ENCODE measurements at places on chromosomes 6 and 20. TPM values are rescaled to one million over a fixed set of nuclear protein-coding genes. Genes with fewer than 3 reads are reported as not detected.

The CALHM4 gene
- total RNA-seq, result not detected

The BMP5 gene
- total RNA-seq, result not detected

DNA sequence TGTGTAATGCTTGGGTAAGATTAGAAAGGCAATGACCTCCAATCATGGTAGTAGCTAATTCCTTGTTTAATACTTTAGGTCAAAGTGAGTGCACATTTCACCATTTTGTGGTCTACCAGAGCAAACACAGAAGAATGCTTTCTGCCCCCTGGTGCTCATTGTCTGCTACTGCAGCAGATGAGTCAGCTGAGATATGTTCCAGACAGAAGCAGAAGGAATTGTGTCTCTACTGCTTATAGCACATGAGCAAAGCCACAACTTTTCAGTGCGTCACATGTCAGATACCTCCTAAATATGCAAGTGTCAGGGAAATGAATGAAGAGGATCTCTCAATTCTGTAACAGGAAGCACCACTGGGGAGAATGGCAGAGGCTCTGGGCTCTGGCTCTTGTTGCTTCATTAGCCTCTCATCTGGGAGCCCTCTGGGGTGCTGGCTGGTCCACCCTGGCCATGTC, 308.9 kb downstream of the ALDH8A1 start:
- peaks cover 4% of the 10 kb centered on the region for H3K4me1 ChIP-seq
- no peaks in the 10 kb centered on the region for H3K36me3 ChIP-seq
- H3K27me3 ChIP-seq, result no peaks in the 10 kb centered on the region
- peak; percentile 78 for DNase-seq

- H3K27me3 ChIP-seq, result no peaks in the 10 kb centered on the region
- H3K36me3 ChIP-seq, result peaks cover 39% of the 10 kb centered on the region
- DNase-seq, result no peak
- no peaks in the 10 kb centered on the region for H3K4me1 ChIP-seq
- no peak overlapping the region for H3K4me3 ChIP-seq
Observed at GRCh38 chr6:85565736-85566135, 27.9 kb downstream of the SNX14 start.

The HLA-A gene
- total RNA-seq, result 2,388 TPM

DNA sequence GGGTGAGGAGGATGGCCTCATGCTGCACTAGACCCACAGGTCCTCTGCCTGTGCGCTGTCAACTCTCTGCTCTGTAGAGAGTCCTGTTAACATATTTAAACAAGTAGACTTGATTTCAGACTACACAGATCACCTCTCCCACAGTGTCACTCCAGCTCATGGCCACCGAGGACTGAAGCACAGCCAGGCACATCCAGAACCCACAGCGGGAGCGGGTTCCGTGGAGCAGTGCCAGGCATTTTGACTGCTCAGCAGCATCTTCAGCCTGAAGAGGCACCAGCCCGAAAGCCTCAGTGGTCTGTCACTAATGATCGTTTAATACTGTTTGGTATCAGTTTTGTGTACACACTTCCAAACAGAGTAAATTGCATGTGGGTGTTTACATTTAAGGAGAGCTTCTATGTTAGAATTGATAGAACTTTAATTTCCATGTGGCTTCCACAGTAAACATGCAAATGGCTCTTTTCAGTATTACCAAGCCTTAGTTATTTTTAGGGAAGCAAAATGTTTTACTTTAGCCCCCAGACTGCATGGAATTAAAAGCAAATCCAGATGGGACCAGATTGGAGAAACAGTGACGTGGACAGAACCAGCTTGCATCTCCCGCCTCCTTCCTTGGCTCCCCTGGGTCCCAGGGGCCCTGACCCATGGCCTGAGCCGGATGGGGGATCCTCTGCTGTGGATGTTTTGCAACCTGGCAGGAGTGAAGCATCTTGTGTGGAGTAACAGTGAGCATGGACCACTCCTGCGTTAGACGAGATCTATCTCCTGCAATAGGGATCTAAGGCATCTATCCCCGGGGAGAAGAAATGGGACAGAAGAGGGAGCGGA, 196.7 kb upstream of the CDH4 start:
- H3K36me3 ChIP-seq, result no peaks in the 10 kb centered on the region
- no peak overlapping the region for H3K4me3 ChIP-seq
- no peaks in the 10 kb centered on the region for H3K4me1 ChIP-seq

The RNASET2 gene
- 213 TPM for total RNA-seq

- no peaks in the 10 kb centered on the region for H3K27me3 ChIP-seq
- H3K4me3 ChIP-seq, result no peak overlapping the region
- H3K36me3 ChIP-seq, result no peaks in the 10 kb centered on the region
- H3K27ac ChIP-seq, result no peak overlapping the region
Observed at GRCh38 chr20:10541668-10542411, 106.7 kb downstream of the SLX4IP start.

- no peaks in the 10 kb centered on the region for H3K27me3 ChIP-seq
- no peak overlapping the region for H3K4me3 ChIP-seq
- H3K4me1 ChIP-seq, result no peaks in the 10 kb centered on the region
- H3K27ac ChIP-seq, result no peak overlapping the region
- no peak for DNase-seq
Observed at GRCh38 chr6:11969092-11969491, 43.0 kb upstream of the HIVEP1 start.

DNA sequence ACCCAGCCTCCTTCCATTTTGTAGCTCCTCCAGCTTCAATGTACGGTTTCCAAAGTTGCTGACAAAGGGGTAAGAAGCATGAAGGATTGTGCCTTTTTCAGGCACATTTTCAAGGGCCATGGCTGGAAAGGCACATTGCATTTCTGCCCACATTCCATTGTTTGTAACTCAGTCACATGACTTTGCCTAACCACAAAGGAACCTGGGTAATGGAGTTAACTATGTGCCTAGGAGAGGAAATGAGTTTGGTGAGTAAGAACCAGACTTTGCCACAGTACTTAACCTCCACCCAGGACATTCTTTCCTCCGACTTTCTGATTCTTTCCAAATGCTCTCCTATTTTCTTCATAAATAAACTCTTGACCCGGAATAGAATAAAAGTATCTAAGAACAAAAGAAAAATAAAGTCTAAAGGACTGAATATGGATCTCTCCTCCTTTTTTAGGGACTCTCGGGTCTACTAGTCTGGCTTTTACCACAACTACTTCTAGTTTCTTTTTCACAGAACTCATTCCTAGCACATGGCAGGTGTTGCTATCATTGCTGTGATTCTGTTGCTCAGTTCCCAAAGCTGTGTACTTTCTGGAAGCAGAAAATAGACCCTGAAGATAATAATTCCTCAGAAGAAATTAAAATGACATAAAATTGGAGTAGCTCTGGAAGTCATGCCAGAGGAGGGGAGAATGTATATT, 81.5 kb upstream of the ISM1 start:
- DNase-seq, result no peak
- no peaks in the 10 kb centered on the region for H3K4me1 ChIP-seq
- no peak overlapping the region for H3K27ac ChIP-seq
- H3K36me3 ChIP-seq, result no peaks in the 10 kb centered on the region

DNA sequence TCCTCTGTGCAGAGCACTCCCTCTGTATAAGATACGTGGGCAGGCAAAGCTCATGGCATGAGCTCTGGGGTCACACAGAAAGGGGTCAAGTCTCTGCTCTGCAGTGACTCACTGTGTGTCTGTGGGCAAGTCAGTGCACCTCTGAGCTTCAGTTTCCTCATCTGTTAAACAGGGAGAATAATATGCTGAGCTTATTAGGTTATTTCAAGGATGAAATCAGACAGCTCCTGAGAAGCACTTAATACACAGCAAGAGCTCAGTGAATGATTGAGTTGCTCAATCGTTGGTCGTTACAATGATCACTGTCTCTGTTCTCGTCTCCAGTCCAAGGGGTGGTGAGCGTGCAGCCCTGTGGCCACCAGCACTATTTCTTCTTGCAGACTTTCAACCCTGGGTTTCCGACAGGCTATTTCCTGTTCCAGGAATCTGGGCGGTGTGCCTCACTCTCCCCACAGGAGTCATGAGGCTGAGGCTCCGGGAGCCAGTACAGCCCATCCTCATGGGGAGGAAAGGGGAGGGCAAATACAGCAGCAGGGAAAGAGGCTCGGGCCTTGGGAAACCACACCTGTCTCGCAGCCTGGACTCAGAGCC, 28.9 kb downstream of the KIAA1755 start:
- H3K27ac ChIP-seq, result no peak overlapping the region
- H3K4me3 ChIP-seq, result no peak overlapping the region
- DNase-seq, result no peak
- no peaks in the 10 kb centered on the region for H3K27me3 ChIP-seq
- H3K4me1 ChIP-seq, result no peaks in the 10 kb centered on the region

DNA sequence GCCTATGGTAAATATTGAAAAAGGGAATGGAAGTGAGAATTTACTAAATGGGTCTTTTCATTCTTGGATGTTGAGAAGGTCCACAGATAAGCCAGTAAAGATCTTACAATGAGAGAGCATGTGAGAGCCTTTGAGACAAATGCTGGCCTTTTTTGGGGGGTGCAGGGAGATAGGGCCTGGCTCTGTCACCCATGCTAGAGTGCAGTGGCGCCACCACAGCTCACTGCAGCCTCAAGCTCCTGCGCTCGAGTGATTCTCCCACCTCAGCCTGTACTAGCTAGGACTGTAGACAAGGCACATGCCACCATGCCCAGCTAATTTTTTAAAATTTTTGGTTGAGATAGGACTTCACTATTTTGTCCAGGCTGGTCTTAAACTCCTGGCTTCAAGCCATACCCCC, 63.2 kb upstream of the TMEM181 start:
- DNase-seq, result no peak
- H3K27me3 ChIP-seq, result no peaks in the 10 kb centered on the region
- H3K36me3 ChIP-seq, result peaks cover 79% of the 10 kb centered on the region
- no peak overlapping the region for H3K27ac ChIP-seq

GRCh38 chr6:39859025-39859424, 66.8 kb downstream of the DAAM2 start:
- no peaks in the 10 kb centered on the region for H3K36me3 ChIP-seq
- no peak overlapping the region for H3K27ac ChIP-seq
- no peaks in the 10 kb centered on the region for H3K27me3 ChIP-seq
- no peak overlapping the region for H3K4me3 ChIP-seq
- DNase-seq, result no peak

DNA sequence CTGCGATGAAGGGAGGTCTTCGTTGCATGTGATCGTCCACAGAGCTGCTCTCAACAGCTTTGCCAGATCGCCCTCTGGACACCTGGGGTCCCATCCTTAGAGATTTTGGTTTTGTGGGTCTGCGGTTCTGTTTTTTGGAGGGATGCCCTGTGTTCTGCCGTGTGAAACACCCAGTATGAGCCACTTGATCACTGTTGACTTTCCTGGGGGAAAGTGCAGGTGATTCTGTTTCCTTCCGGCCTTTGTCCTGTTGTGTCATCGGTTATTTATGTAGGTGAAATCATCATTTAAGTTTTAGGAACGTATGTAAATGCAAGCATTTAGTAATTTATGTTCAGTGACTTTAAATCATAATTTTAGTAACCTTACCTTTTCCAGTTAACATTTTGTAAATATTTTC, 56.4 kb upstream of the SLC22A1 start:
- no peak overlapping the region for H3K27ac ChIP-seq
- peaks cover 16% of the 10 kb centered on the region for H3K4me1 ChIP-seq
- no peaks in the 10 kb centered on the region for H3K27me3 ChIP-seq
- peaks cover 78% of the 10 kb centered on the region for H3K36me3 ChIP-seq
- no peak for DNase-seq

The PLEKHG1 gene
- 29.9 TPM for total RNA-seq

DNA sequence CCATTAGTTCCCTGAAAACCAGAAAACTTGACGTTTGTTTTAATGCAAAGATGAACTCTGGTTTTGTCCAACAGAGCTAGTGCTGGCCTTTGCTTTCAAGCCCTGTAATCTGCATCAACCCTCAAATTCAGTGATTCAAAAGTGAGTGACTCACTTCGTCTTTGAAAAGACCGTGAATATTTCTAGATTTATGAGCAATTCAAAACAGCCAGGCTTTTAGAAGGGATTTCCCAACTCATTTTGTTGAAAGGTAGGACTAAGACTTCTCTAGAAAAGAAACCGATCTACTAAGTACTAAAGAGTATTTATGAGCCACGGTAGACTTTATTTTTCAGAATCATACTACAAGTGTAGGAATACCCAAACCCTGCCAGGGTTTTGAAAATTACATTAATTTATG, 121.5 kb downstream of the UST start:
- no peaks in the 10 kb centered on the region for H3K4me1 ChIP-seq
- H3K27me3 ChIP-seq, result no peaks in the 10 kb centered on the region
- no peak for DNase-seq
- H3K4me3 ChIP-seq, result no peak overlapping the region
- no peak overlapping the region for H3K27ac ChIP-seq

- DNase-seq, result no peak
- peaks cover 42% of the 10 kb centered on the region for H3K36me3 ChIP-seq
- H3K4me3 ChIP-seq, result no peak overlapping the region
- peaks cover 16% of the 10 kb centered on the region for H3K4me1 ChIP-seq
Observed at GRCh38 chr6:44301106-44301505, 12.0 kb downstream of the AARS2 start.

- peak; percentile 92 for DNase-seq
- H3K27me3 ChIP-seq, result no peaks in the 10 kb centered on the region
- peak within 1 kb of the TSS; percentile 95 for H3K4me3 ChIP-seq
Observed at GRCh38 chr6:32439602-32440214, at the start of gene HLA-DRA. Gene HLA-DRA, plus strand, starts transcription at chr6:32439887. Its CDS starts 64 bp downstream, at chr6:32439951.

DNA sequence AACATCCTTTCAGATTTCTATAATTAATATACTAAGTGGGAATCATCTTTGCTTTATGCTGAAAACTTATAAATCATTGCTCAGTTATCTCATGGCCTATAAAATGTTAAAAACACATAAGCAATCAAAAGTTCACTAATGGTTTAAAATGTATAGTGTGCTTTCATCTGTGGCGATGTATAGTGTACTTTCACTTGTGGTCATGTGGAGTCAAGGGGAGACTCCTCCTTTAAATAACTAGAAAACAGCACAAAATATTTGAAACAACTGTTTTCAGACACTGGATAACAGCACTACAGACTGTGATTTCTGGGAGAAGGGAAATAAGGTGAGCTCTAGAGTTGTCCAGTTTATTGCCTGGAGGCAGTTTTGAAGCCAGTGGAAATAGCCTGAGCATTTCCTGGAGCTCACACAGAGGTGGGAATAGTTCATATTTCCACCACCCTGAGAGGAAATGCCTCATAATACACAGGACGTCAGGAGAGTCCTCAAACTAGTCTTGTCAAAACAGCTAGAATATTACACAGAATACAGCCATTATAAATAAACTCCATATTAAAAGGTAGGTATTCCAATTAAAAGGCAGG, 89.4 kb downstream of the CEP162 start:
- no peak overlapping the region for H3K27ac ChIP-seq
- H3K4me3 ChIP-seq, result no peak overlapping the region
- DNase-seq, result no peak

- DNase-seq, result no peak
- H3K27ac ChIP-seq, result peak overlapping the region; percentile 98
- no peak overlapping the region for H3K4me3 ChIP-seq
- no peaks in the 10 kb centered on the region for H3K27me3 ChIP-seq
- H3K4me1 ChIP-seq, result peaks cover 16% of the 10 kb centered on the region
Observed at GRCh38 chr6:159759645-159760044, 2.2 kb upstream of the ACAT2 start.

The NXT1 gene
- 41.5 TPM for total RNA-seq

The SCP2D1 gene
- total RNA-seq, result not detected
